Activated effector memory CD4-positive, alpha-beta T cell treated with anti-CD3 and anti-CD28 coated beads, Interleukin-2, amount 50 U/mL, for 16 hours (primary cell): ENCODE measurements at places on chromosomes 5 and 9.

GRCh38 chr5:59923465-59923864 is 29.9 kb upstream of the PDE4D start:
- DNase-seq, result no peak

DNA sequence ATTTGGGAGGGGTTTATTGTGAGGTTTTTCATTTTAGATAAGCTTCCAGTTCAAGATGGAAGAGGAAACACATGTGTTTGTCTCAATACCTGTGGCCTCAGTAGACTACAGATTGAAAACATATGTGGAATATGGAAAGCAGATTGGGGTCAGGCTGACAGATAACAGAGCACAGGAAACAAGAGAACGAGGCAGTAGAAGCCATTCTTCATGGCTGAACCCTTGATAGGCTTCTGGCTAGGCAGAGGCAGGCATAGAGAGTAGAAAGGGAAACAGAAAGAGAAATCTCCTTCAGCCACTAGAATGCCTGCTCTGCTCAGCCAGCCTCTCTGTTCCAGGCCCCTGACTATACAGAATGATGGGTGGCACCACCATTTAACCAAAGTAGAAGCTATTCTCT is 152.5 kb downstream of the MUSK start:
- DNase-seq, result no peak

- no peak for DNase-seq
Measured at GRCh38 chr5:139658928-139659667, 10.9 kb downstream of the CXXC5 start.

DNA sequence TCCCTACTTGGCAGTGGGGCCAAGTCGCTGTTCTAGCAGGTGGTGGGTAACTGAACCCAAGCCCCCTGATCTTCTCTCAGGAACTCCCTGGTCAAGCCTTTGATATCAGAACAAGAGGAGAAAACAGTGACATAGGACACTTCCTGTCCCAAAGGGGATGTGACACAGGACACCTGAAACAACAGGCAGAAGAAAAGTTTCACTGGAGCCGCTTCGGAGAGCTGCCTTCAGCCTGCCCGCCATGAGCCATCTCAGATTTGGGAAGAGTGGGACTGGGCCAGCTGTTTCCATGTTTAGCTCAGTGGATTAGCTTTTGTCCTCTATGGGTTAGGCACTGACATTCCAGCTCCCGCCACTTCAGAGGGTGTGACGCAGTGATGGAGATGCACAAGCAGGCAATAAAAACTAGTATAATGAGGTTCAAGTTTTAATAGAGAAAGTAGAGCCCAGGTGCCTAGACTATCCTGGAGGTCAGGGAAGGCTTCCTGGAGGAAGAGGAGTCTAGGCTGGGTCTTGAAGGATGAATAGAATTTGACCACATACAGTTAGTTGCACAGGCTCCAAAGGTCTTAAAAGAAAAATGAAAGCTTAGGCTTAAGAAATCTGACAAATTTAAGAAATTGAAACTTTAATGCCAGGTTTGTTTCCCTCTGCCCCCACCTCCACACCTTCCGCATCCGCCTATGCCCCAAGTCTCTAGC is 104.1 kb upstream of the SPRY4 start:
- no peak for DNase-seq

- no peak for DNase-seq
Measured at GRCh38 chr5:91211997-91212713, 171.0 kb downstream of the ARRDC3 start.

DNA sequence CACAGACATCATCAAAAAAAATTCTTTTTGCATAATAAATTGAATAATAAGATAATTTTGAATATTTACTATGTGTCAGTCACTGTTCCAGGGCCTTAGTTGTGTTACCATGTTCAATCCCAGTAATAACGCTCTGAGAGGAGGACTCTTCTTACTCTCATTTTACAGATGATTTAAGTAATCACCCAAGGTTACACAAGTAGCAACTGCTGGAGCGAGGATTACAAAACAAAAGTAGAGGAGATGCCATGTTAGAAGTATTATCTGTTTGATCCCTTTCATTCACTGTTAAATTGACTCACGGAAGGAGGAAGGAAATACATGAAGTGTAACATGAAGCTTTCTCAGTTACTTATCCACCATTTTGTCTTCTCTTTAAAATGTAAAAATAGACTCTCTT is 412.8 kb downstream of the NFIB start:
- DNase-seq, result no peak

DNA sequence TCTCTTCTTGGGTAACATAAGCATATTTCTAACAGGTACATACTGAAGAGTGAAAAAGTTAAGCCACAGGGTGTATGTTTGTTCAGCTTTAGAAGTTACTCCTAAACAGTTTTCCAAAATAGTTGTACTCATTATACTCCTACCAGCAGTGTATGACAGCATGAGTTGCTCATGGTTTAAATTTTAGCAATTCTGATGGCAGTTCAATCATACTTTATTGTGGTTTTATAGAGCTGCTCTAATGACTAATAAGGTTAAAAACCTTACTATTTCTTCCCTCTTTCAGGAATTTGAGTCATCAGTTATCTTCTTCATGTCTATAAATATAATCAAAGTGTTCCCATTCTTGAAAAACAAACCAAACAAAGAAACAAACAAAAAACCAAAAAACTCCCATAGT is 81.5 kb downstream of the CAAP1 start:
- no peak for DNase-seq

GRCh38 chr5:178383919-178384815 is 151.6 kb upstream of the PHYKPL start:
- DNase-seq, result no peak

- DNase-seq, result no peak
Measured at GRCh38 chr9:123085916-123086315, 52.4 kb downstream of the GPR21 start.

- DNase-seq, result no peak
Measured at GRCh38 chr9:132582786-132583583, 579 bp downstream of the BARHL1 start.

GRCh38 chr9:102974530-102974929 is 20.6 kb upstream of the CYLC2 start:
- no peak for DNase-seq

- no peak for DNase-seq
Measured at GRCh38 chr9:88464851-88465250, 70.1 kb upstream of the NXNL2 start.

GRCh38 chr9:107455425-107456135 is 34.0 kb downstream of the KLF4 start:
- no peak for DNase-seq

GRCh38 chr5:36696059-36696673 is 89.8 kb downstream of the SLC1A3 start:
- peak; percentile 66 for DNase-seq

GRCh38 chr5:147180751-147181150 is 54.1 kb upstream of the STK32A start:
- no peak for DNase-seq

- DNase-seq, result no peak
Measured at GRCh38 chr5:140189977-140190871, 15.2 kb downstream of the CYSTM1 start.

DNA sequence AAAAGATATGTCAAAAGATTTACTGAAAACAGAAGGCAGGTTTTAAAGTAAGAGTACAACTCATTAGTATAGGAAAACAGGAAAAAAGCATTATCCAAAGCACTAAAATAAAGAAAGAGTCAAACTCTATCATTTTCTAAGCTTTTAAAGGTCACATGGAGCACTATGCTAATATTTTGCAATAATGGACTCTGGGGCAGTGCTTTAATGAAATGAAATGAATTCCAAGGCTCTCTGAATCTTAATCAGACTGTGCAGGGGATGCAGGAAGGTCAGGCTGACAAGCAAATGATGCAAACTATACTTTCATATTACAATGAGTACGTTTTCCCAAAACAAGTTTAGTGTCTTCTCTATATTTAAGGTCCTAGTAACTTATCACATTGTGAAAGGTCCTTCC is 981.9 kb upstream of the DMAC1 start:
- no peak for DNase-seq
